ENCODE measurements at places on chromosomes 7 and 10.

GRCh38 chr7:725223-726005 lies 1.1 kb upstream of the DNAAF5 start:
- DNase-seq: no peak

- DNase-seq: peak; percentile 4
Observed at GRCh38 chr10:123429706-123430221, 236.4 kb upstream of the GPR26 start.

DNA sequence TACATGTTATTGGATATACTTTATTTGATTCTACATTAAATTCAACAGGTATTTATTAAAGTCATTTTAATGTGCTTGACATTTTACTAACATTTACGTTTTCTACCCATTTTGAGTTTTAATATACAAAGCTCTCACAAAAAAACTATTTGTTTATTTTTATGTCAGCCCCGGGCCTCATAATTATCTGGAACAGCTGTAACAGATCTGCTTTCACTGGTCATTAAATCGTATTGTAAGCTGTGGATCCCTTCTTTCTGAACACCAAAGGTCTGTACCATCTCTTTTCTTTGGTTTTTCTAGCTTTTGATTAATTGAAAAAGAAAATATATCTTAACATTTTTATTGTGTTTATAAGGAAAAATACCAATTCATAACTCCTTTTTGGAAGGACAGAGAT lies 73.5 kb downstream of the SEMA3E start:
- DNase-seq: no peak

GRCh38 chr10:103545771-103546281 lies 52.3 kb downstream of the NEURL1 start:
- DNase-seq: no peak

GRCh38 chr10:84510121-84510520 lies 181.7 kb downstream of the CCSER2 start:
- peak; percentile 9 for DNase-seq

- DNase-seq: no peak
Observed at GRCh38 chr10:33459602-33460001, 125.1 kb upstream of the NRP1 start.

- DNase-seq: no peak
Observed at GRCh38 chr7:55639640-55640039, 67.3 kb upstream of the VOPP1 start.

DNA sequence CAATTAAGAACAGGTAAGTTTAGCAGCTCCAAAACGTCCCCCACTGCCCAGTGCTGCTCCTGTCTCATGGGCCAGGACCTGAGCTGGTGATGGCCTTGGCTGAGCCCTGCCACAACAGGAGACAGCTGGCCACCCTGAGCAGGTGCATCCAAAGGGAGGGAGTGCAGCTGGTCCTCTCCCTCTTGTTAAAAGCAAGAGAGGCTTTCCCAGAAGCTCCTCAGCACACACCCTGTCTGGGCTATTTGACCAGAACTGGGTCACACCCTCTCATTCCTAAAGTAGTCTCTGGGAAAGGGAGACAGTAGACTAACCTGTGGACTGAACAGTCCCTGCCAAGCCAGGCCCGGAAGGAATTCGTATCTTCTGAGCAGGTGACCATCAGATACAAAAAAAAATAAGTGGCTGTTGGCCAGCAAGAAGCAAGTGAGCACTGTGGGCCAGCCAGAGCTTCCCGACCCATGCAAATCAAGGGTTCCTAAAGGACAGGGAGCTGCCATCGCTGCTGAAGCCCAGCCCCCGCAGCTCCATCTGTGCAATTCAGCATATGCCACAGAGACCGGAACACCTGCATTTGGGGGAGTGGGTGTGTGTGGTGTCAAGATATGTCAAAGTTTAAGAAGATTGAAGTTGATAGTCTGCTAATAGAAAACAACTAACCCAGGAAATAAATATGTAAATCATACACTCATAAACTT lies 2.1 kb upstream of the TMEM72 start:
- DNase-seq: no peak

- no peak for DNase-seq
Observed at GRCh38 chr7:14020339-14020900, 31.0 kb upstream of the ETV1 start.

- no peak for DNase-seq
Observed at GRCh38 chr7:113143486-113144257, 25.3 kb upstream of the SMIM30 start.

- no peak for DNase-seq
Observed at GRCh38 chr7:127865466-127865865, 165.8 kb downstream of the LRRC4 start.

GRCh38 chr10:108852211-108852610 lies 1071.1 kb downstream of the XPNPEP1 start:
- DNase-seq: no peak

- no peak for DNase-seq
Observed at GRCh38 chr7:4805984-4806300, 30.5 kb downstream of the AP5Z1 start.

GRCh38 chr10:124094419-124094785 lies 1.0 kb upstream of the CHST15 start:
- no peak for DNase-seq

DNA sequence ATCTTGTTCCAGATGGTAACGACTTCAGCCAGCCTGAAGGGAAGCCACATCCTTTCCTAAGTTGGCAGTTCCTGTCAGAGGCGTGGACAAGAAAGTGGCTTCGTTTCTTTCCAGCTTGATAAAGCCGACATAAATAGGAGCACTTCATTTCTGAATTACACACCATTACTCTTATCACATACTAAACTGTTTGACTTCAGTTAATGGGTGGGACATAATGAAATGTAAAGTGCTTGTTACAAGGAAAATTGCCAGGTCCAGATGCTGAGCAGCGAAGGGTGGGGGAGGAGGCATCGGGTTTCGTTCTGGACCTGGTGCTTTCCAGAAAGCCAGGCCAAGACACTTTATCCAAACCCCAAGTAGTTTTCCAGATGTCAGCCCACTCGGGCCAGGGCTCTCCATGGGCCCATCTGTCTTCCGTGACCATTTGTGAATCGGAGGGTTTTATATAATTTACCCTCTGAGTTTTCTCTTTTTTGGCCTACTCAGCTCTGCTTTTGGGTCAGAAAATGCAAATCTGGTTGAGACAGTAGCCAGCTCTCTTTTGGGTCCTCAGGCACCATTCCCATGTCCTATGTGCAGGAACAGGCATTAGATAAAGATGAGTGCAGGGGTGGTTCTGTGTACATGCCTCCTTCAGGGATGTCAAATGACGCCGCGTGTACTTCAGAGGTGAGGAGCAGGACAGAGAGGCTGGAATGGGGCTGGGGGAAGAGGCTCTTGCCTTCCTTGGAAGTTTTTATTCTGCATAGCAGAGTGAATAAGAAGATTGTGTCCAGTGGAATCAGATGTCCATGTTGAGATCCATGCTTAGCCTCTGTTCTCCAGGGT lies 90.2 kb downstream of the TACC2 start:
- no peak for DNase-seq

DNA sequence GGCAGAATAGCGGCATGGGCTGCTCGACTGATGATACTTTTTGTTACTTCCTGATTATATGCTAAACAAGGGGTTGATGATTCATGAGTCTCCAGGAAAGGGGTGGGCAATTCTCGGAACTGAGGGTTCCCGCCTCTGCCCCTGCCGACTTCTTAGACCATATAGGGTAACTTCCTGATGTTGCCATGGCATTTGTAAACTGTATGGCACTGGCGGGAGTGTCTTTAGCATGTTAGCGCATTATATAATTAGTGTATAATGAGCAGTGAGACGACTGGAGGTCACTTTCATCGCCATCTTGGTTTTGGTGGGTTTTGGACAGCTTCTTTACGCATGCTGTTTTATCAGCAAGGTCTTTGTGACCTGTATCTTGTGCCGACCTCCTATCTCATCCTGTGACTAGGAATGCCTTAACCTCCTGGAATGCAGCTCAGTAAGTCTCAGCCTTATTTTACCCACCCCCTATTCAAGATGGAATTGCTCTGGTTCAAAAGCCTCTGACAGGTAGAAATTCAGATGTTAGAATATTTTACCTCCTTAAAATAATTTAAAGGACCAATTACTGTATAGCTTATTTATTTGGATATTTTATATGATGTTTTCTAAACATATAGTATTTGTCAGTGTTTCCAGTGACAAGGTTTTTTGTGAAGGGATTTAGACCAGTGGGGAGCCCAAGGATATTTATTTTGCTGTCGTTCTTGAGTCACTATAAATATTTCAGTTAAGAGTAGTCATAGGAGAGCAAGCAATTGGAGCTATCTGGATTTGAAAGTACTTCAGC lies 90.1 kb upstream of the PIK3CG start:
- no peak for DNase-seq

DNA sequence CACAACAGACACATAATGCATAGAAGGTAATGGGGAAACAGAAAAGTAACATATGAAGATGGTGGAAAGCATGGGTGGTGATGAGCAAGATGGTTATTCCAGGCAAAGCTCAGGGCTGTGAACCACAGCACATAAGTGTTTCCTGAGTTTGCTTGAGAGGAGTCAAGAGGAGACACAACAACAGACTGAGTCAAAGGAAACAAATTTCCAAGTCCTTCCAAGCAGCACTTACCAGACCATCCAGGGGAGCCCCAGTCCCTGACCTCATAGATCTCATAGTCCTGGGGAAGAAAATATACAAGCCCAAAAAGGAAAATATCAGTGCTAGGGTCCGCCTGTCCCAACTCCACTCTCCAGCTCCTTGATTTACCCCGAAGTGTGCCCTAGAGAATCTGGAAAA lies 216.6 kb upstream of the FZD1 start:
- DNase-seq: no peak

DNA sequence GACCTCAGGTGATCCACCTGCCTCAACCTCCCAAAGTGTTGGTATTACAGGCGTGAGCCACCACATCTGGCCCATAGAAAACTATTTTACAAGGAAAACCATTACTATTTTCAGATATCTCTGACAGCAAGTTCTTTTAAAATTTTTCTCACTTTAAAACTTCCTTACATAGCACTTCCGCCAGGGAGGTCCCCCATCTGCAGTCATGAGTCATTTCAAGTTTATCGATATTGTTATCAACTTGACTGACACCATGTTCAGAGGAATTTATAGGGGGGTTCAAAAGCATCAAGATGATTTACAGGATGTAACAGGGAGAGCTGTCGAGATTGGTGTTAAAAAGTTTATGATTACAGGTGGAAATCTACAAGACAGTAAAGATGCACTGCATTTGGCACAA lies 88.8 kb downstream of the NRBF2 start:
- DNase-seq: no peak

- no peak for DNase-seq
Observed at GRCh38 chr10:7697426-7697825, 5.7 kb upstream of the ITIH2 start.

- no peak for DNase-seq
Observed at GRCh38 chr10:77165445-77166208, 472.0 kb downstream of the KCNMA1 start.

- DNase-seq: no peak
Observed at GRCh38 chr10:6843481-6843881, 263.4 kb upstream of the PRKCQ start.

- DNase-seq: no peak
Observed at GRCh38 chr7:51640841-51641240, 324.2 kb upstream of the COBL start.

- no peak for DNase-seq
Observed at GRCh38 chr10:75229971-75230370, 5.8 kb downstream of the COMTD1 start.

- DNase-seq: no peak
Observed at GRCh38 chr7:141045126-141045841, 28.6 kb upstream of the TMEM178B start.

DNA sequence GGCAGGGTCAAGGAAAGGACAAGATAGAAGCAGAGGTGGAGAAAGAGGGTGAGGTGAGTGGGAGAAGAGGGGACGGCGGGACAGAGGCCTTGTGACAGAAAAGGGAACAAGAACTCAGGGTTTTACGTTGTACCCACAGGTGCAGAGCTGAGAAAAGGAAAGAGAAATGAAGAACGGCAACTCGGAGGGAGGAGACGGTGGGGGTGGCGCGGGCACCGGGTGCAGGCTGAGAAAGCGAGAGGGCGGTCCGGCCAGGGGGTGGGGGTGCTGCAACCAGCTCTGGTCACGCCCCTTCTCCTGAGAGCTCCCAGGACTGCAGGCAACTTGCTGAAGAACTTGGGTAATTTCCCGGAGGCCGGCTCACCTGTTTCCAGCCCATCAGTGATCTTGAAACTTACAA lies 65.3 kb downstream of the CARD11 start:
- no peak for DNase-seq

GRCh38 chr10:108783897-108784296 lies 1139.4 kb downstream of the XPNPEP1 start:
- DNase-seq: no peak

- no peak for DNase-seq
Observed at GRCh38 chr10:16509996-16510395, 11.7 kb downstream of the C1QL3 start.

DNA sequence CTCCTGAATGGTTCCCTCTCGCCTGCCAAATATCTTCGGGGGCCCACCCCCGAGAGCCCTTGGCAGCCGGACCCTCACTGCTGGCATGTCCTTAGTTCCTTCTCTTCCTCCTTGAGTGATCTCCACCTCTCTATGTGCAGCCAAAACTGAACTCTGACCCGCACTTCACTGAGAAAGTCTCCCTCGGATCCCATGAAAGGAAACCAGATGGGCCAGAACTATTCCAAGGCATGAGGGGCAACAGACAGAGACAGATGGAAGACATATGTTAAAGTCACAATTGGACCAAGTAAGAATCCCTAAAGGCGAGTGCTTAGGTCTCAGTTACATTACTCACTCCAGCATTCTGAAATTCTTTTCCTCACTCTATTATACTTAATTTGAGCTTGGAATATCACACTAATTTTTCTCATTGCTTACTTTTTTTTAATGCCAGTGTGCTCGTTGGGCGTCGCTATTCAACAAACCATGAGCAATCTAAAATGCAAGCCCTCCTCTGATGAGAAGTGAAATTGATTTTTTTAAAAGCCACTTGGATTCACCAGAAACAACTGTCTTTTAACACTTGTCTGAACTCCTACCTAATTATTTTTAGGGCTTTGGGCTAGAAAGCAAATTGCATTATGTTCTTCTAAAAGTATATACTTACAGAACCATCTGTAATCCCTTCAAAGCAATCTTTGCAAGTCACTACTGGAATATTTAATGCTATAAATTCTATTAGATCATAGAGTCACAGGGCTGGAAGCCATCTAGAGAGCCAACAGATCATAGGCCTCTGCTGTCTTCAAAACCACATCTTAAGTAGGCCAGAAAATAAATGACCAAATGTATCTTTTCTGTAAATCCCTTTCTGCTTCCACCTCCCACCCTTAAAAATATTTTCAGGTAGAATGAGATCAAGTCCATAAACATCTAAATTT lies 43.3 kb upstream of the EZH2 start:
- no peak for DNase-seq

DNA sequence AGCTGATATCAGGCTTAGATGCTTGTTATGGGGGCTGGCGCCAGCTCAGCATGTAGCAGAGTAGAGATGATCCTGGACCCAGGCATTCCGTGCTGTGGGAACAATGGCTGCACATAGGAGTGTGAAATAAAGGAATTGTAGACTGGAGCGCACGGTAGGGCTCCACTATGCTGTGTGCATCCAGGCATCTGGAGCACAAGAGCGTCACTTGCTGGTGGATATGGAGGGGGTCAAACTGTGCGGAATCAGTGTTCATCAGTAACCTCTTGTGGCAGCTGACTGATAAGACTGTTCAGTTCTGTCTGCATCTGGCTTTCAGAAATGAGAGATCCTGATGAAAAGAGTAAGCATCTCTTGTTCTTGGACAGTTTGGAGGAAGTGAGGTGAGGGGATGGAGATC lies 55.8 kb downstream of the ZNF503 start:
- no peak for DNase-seq
